Brain (organoid and tissue), 16 donors: ENCODE measurements at places on chromosomes 5 and 9.

- peak; percentile 33 for DNase-seq
Observed at GRCh38 chr5:63164838-63165535, 586.4 kb downstream of the LRRC70 start.

DNA sequence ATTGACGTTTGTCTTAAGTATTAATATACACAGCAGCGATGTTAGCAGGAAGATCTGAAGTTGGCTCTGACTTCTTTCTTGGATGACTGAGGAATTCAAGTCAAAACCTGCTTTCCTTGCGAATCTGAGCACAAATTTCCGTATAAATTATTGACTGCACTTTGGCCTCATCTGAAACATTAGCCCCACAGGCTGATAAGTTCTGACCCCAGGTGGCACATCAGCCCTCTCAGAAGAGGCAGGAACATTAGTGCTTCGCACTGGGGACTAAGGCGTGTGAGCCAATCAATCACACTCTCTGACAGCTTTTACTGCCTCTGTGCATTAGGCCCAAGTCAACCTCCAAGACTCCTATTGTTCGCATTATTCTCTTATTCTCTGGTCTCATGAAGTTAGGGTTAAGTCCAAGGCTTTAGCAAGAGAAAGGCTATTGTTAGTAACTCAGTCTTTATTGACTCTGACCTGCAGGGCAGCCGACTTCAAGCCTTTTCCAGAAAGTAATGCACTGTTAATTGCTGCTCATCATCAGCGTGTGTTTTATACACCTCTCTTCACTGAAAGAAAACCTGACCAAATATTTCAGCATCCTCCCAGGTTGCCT, 84.2 kb downstream of the ZNF608 start:
- no peak for DNase-seq

DNA sequence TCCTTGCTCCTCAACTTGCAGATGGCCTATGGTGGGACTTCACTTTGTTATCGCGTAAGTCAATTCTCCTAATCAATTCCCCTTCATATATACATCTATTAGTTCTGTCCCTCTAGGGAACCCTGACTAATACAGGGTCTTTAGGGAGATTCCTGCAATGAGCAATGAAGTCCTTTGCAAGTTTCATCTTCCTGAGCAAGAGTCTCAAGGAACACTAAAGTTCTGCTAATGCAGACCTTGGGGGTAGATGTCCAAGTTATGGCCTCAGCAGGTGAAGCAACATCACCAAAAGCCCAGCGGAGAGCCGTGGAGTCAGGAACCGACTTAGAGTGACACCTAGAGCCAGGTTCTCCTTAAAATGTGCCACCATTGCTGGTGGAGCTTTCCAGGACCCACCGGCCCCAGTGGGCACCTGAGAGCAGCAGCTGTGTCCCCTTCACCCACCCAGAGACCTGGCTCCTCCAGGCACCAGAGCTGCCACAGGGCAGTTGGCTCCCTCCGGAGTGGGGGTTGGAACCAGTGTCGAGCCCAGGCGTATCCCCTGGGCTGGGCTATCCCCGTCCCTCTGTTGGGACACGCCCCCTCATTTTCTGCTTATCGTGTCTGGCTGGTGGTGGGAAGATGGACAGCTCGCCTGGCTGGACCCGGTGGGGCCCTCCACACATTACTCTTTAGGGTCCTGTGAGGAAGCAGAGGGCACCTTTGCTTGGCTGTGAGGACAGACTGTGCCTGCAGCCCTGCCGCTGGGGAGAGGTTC, 10.9 kb upstream of the FCN1 start:
- DNase-seq: no peak

GRCh38 chr5:72994578-72994977, 38.7 kb downstream of the FCHO2 start:
- DNase-seq: no peak

DNA sequence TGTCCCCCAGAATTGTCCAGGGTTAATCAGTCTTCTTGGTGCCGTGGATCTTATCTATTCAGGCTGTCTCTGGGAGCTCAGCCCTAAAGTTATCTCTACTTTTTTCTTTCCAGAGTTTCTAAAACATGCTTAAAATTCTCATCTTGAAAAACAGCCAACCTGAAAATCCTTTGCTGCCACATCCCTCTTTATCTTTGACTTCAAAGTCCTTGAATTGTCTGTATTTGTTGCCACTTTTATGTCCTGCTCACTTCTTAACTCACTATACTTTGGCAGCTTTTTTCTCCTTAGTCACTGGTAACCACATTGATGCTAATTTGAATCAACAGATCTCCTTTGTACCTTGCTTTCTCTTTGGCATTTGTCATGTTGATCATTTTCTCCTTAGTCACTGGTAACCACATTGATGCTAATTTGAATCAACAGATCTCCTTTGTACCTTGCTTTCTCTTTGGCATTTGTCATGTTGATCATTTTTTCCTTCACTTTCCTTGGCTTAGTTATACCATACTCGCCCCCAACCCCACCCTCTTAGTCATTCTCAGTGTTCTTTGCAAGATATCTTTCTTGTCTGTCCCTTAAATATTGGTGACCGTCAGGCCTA, 8.5 kb downstream of the DMXL1 start:
- DNase-seq: no peak

- DNase-seq: peak; percentile 90
Observed at GRCh38 chr9:17462869-17463464, 115.9 kb upstream of the SH3GL2 start.

DNA sequence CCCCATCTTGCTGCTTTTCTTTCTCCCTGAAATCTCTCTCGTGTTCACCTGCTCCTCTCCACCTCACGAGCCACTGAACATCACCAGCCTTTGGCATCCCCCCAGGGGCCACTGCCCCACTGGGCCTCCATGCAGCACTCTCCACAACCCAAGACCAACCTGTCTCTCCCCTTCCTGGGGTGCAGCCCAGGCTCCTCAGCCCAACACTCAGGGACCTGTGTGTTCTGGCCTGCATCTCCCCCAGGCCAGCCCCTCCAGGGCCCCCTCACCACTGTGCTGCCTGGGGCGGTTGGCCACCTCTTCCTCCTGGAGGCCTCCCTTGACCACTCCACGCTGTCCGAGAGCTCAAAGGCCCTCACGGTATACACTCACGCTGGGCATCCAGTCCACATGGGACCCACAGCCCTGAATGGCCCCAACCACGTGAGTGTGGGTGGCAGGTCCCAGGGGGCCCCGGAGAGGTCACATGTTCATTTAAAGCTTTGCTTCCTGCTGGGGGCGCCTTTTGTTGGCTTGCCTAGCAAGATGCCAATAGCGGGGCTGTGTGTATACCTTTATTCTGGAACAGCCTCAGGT, 453 bp upstream of the DOK3 start:
- no peak for DNase-seq

- DNase-seq: no peak
Observed at GRCh38 chr5:82044010-82044409, 72.2 kb downstream of the ATG10 start.

DNA sequence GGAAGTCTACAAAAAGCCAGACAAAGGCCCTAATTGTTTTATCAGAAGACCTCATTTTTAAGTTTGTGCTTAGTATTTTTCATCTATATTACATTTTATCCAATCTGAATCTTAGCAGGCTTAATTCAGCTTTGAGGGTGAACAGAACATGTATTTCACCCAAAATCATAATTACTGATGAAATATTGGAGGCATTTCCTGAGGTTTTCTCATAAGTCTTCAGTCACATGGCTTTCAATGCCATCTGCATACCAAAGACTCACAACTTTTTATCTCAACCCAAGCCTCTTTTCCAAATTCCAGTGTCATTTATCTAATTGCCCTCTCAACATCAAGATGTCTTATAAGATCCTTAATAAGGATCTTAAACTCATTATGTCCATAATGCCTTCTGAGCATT, 150.8 kb downstream of the TTC39B start:
- DNase-seq: no peak

DNA sequence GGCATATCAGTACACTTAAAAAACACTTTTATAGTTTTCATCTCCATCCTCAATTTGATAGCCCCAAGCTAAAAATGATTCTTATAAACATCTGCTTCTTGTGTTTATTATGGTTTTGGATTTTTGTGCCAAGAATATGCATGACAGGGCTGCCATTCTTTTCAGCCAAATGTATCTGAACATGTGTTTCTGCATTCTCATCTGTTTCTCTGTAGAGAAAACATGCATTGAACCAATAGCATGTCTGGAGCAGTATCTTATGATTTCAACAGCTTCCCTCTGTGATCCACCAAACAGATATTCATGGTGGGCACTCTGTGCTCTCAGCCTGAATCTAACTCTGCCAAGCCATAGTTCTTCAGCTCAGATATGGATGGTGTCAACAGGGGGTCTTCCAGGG, 99.3 kb upstream of the ERCC6L2 start:
- no peak for DNase-seq

DNA sequence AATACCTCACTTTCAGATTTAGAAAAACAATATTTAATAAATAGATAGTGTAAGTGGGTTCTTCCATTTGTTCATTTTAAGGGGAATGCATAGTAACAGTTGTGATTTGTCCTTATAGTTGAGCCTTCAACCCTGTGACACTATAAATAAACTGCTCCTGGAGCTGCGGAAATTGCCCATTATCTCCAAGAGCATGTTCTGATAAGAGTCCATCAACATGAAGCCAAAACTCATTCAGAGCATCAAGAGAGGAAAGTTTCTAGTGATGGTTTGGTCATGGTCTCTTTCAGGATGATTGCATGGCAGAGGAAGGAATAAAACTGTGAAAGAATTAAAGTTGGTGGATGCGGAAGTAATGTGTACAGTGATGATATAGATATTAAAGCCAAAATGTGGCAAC, 772.1 kb upstream of the DMAC1 start:
- DNase-seq: no peak

GRCh38 chr9:136020206-136020605, 59.0 kb upstream of the UBAC1 start:
- DNase-seq: no peak

- DNase-seq: no peak
Observed at GRCh38 chr9:17480966-17481365, 97.9 kb upstream of the SH3GL2 start.

DNA sequence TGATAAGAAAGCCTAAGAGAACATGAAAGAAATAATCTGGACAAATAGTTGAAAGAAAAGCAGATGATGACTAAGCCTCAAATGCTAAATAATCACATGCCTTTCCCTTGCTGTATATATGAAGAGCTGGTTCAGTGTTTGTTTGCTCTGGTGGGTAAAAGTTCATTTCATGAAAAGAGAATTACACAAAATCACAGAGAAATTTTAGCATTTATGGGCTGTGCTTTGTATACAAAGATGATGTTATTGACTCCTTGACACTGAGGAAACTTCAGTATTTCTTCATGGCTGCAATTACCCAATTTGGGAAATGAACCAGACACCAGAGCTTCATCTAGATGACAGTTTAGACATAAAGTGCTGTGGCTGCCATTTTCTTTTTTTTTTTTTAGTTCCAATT, 527.2 kb downstream of the NR2F1-AS1 start:
- DNase-seq: no peak

DNA sequence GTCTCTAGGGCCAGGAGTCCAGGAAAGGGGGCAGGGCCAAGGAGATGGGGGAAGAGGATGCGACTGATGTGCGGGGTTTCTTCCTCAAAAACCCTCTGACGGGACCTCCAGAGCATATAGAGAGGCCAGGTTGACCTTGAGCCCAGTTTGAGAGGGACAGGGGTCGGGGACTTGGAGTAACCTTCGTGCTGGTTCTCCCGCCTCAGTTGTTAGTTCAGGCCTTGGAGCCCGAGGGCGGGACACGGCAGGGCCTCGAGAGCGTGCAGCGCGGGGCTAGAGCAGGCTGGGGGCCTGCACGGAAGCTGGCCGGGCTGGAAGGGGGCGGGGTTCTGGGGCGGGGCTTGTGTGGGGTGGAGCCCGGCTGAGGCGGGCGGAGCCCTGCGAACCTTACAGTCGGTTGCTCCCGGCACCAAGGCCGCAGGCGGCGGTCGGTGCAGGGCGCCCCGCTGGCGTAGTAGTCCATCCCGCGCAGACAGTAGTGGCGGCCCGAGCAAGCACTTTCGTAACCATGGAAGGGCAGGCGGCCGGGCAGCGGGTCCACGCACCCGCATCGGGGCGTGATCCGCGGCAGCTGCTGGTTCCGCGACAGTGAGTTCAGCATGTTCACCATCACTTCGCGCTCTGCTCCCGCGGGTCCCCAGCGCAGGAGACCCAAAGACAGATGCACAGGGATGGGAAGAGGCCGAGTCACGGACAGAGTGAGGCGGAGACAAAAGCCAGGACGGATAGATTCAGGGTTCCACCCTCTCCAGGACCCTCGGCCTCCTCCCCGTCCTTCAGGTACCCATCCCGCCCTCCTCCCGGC, 4.0 kb upstream of the MYORG start:
- DNase-seq: peak; percentile 78

DNA sequence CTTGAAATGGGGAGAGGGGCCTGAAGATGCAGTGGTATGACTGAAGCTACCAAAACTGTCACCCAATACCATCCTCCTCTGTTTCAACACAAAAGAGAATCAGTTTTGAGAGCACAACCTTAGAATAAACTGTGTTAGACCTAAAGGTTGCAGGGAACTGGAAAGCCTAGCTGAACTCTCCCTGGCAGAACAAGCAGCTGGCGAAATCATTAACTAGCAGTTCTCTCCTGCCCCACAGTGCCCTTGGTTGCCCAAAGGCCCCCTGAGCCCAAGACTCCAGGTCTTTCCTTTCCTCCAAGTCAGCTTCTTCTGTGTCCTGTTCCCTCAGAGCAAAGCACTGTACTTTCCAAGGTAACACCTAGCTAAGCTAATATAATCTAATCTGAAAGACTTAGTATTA, 135.4 kb upstream of the SLC30A5 start:
- no peak for DNase-seq

DNA sequence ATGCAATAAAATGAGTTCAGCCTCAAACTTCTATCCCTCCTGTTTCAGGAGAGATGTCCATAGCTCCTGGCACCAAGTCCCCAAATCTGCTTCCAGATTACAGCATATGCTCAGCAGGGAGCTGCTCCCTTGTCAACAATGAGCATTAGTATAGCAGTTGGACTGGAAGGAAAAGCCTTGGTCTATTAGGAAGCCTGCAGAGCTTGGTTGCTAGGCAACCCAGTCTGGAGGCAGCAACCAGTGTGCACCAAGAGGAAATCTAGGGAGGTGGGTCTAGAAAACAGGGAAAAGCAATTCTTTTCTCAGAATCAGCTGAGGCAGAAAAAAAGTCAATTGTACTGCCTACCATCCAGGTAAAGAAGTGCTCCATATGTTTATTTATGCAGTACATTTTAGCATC, 229.5 kb upstream of the NMUR2 start:
- DNase-seq: peak; percentile 95

DNA sequence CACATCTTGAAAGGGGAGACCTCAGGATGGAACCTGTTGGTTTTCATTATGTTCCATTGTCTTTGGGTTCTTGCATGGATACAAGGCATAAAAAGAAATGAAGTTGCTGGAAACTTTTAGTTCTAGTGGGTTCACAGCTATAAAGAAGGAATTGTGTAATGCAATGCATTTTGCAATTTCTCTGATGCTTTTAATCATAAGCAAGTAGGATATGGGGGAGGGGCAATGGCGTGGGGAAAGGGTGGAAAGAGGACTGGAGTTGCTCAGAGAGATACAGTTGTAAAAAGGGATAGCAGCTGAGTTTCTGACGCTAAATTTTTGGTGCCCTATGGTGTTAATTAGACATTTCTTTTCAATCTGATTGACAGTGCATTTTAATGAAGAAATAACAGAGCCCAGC, 88.6 kb upstream of the FANCC start:
- peak; percentile 40 for DNase-seq
